ENCODE measurements at places on chromosomes 7 and 10.

DNA sequence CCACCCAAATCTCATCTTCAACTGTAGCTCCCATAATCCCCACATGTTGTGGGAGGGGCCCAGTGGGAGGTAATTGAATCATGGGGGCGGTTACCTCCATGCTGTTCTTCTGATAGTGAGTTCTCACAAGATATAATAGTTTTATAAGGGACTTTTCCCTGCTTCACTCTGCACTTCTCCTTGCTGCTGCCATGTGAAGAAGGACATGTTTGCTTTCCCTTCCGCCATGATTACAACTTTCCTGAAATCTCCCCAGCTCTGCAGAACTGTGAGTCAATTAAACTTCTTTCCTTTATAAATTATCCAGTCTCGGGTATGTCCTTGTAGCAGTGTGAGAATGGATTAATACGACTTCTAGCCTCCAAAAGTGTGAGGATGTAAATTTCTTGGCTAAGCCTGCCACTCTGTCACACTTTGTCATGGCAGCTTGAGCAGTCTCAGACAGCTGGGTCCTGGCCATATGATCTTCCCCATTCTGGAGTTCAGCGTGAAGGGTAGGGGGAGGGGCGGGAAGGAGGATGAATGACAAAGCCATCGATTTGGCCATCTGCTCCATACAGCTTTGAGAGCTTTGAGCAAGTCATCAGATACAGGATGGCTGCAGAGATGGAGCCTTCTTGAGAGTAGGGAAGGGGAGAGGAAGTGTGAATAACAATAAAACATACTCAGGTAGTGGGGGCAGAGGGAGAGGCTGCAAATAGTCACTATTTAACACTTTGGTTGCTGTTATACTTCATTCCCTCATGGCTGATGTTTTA lies 19.1 kb upstream of the INPP5F start:
- DNase-seq, result no peak

DNA sequence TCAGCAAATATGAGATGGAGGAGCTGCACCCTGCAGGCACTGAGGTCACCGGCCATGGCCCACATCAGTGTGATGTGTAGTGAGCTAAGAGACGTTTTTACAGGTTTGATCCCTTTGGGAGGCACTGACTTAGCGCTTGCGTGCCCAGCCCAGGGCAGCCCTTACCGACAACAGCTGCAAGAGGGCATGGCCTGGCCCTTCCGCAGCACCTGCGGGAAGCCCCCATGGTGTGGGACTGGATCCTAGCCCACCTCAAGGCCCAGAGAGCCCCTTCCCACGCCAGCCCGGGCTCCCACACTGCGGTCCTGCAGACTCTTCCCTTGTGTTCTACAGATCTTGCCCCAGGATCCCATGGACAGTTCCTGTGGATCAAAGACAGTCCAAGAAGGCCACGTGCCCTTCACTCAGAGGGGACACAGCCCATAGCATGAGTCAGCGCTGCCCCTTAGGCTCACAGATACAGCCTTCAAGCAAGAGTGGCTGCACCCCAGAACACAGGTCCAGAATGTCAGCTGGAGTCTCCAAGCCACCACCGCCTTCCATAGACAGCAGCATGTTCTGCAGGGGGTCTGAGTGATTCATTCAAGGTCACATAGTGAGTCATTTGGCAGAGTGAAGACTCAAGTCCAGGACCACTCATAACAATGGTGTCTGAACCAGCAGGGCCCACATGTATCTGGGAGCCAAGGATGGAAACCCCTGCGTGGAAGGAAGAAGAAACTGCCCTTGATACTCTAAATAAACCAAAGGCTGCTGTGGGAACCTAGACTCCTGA lies 25.4 kb downstream of the TLL2 start:
- DNase-seq, result no peak

DNA sequence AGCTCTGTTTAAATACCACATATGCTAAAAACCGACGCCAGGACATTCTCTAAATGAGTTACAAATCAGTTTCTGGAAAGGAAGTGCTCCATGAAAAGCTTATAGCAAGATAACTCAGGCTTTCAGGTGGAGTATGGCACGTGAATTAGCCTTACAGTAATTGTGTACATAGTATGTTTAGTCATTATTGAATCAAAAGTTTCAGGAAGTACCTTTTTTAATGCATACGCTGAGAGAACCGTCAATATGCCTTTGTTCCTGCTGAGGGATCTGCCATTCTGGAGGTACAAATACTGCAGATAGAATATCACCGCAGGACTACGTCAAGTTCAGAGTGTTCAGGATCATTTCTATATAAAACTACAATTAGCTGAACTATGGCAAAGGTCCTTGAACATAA lies 45.7 kb downstream of the ANKMY2 start:
- no peak for DNase-seq

DNA sequence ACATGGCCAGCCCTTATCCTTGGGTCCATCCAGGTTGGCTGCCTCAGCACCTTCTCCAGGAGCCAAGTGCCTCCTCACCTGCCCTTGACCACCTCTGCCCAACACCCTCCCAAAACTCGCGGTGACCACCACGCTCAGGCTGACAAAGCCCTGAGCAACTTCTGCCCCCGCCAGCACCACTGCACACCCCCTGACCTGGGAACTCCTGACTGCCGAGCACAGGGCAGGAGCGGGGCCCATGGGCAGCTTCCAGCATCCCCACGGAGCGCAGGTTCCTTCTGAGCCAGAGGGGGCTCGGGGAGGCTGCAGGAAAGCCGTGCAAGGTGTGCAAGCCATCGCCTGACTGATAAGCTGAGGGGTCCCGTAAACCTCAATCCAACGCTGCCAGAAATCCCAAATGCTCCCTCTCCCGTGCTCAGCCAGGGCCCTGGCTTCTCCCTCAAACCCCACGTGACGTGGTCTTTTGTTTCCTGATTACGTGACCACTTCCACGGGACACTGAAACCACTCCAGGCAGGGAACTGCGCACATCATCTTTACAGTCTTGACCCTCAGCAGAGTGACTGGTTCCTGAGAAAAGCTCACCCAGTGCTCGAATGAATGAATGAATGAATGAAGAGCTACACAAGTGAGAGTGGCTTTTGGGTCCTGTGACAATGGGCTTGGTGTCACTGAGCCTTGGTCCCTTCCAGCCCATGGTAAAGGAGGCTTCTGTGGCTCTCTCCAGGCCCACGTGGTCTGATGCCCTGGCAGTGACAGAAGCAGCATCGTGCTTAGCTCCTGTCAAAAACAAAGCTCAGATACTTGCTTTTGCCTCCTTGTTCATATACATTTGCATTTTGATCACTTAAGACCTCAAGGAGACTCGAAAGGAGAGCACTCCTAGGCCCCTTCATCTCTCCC lies 249.8 kb upstream of the PPP2R2D start:
- no peak for DNase-seq

- DNase-seq, result no peak
Observed at GRCh38 chr10:59387951-59388670, 25.8 kb upstream of the FAM13C start.

DNA sequence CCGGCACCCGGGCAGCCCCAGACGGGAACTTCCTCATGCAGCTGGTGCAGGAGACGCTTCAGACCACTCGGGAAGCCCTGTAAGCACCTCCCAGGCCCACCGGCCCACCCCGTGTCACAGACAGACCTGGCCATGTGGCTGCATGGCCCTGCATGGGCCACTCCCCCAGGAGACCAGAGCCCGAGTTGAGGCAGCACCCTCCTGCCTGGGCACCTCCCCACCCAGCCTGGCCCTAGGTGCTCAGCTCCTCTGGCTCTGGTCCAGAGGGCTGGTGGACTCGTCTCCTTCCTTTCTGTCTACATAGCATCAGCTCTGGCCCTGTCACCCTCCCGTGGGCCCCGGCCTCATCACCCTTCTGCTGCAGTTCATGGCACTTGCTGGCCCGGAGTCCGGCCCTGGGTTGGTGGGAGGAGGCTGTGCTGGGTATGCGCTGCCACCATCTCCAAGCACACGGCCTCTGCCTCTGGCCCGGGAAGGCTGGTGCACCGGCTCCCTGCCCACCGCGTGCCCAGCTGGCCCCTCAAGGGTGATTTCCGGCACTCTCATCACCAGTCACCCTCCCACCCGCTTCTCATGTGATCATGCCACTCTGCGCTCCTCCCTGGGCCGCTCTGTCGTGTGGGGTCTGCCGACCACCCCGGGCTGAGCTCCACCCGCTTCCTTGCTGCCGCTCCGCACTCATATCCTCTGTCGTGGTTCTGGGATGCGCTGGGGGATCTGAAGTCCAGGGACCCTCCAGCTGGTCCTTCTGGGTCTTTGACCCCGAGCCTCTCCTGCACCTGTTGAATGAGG lies 53.1 kb upstream of the DPYSL4 start:
- no peak for DNase-seq

- DNase-seq, result no peak
Observed at GRCh38 chr10:90865401-90865800, 6.4 kb upstream of the RPP30 start.

GRCh38 chr7:102983602-102984001 lies 70.8 kb downstream of the LRRC17 start:
- DNase-seq, result no peak

- no peak for DNase-seq
Observed at GRCh38 chr7:55178863-55179773, 160.3 kb downstream of the EGFR start.

GRCh38 chr10:58412502-58412961 lies 27.3 kb downstream of the TFAM start:
- no peak for DNase-seq

All from NCI-H1105 (cell line).